GM03348 (cell line): ENCODE measurements at places on chromosomes 3 and 15.

GRCh38 chr3:100613721-100614390 is 4.5 kb downstream of the ADGRG7 start:
- DNase-seq = no peak

DNA sequence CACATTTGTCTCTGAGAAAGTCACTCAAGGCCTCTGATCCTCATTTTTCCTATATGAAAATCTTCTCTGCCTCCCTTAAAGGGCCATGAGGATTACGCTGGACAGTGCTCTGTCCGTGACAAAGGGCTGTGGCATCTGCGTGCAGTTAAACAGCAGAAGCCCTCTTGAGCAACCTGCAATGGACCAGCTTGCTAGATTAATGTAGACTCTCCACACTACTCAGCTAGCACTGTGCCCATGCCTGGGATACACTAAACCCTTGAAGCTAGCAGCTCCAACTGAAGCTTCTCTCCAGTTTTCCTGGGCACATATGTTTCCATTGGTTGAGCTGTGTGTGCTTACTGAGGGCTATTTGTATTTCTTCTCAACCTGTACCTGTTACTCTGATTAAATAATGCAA is 303.8 kb downstream of the RPLP1 start:
- DNase-seq = no peak

GRCh38 chr15:63288778-63289378 is 11.5 kb downstream of the APH1B start:
- peak; percentile 67 for DNase-seq

- peak; percentile 67 for DNase-seq
Observed at GRCh38 chr15:81297147-81297572, 26.8 kb downstream of the STARD5 start.

DNA sequence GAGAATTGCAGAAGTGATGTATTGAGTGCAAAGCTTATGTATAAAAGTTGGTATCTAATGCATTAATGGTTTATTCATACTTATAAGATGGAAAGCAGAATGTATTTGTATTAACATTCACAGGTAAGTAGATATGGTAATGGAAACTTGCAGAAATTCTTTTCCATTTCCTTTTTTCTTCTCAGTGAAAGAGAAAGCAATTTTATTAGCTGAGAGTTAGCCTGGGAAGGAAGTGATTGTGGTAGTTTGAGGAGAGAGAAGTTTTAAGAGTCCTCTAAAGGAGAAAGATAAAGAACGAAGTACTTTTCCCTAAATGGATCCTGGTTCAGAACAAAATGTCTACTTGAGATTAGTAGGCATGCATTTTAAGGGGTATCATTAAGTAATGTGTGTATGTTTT is 60.1 kb upstream of the OSTN start:
- no peak for DNase-seq

DNA sequence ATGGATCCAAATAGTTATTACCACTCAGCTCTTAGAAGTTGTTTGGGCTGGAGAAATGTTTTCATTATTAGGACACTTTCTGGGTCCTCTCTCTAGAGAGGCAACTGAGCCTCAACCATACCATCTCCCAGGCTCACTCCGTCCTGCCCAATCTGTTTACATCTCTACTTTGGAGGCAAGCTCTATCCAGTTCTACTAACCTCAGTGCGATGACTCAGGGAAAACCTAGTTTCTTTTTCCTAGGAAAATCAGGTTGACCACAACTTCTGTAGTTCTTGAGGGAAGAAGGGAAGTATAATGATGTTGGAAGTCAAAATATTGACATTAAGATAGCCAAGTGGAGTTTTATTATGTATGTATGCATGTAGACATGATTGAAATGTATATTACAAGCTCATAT is 40.4 kb downstream of the LPP start:
- no peak for DNase-seq

GRCh38 chr3:64798316-64798715 is 110.5 kb upstream of the ADAMTS9 start:
- DNase-seq = no peak

DNA sequence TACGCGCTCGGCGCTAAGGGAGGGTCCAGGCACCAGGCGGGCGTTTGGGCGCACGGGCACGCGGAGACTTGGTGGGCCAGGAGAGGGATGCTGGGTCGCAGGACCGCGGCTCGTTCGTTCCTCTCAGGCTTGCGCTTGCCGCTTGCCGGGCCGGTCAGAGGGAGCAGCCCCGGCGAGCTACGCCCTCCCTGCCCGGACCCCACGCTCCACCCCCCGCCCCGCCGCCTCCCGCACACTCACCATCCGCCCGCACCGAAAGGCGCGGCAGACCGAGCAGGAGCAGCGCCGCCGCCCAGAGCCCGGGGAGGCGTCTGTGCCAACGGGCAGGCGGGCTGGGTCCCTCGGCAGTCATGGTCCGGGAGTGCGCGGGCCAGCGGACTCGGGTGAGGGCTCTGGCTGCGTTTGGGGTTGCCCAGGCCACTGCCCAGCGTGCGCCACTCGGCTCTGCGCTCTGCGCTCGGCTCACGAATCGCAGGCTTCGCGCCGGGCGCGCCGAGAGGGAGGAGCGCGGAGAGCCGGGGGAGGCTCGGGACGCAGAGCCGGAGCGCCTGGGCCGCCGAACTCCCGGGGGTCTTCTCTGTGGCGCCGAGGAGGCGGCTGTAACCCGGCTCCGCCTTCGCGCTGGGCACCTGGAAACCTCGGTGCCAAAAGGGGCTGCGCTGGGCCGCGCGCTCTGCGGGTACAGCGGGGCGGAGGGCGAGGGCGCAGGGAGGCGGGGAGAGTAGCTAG is at the start of gene SUSD5:
TSS of gene SUSD5 (minus strand) at position 365 of the 729 bp plus-strand sequence. CDS start at position 352, 13 bp downstream.
- DNase-seq = peak; percentile 28

GRCh38 chr3:24709956-24710355 is 215.3 kb upstream of the THRB start:
- DNase-seq = no peak

GRCh38 chr15:49423021-49423420 is at the start of gene FGF7:
TSS of gene FGF7 (plus strand) at chr15:49423242. CDS start at chr15:49424298, 1,056 bp downstream.
- DNase-seq = peak; percentile 56

DNA sequence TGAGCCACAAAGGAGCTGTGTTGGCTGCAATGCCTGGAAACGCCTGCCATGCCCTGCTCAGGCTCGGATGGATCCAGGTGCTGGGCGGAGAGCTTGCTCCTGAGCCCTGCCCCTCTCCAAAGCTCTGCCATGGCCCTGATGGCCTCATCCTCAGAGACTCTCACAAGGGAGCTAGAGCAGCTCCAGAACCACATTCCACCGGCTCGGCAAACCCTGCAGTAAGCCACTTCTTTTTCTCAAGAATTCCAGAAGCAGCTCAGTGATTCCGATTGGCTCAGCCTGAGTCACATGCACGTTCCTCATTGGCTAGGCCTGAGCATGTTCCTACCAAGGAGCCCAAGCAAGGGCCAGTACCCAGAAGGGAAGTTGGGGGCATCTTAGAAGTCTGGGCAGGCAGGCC is 24.8 kb downstream of the TPRA1 start:
- DNase-seq = no peak

GRCh38 chr3:31985831-31986230 is 4.3 kb downstream of the ZNF860 start:
- DNase-seq = no peak

- no peak for DNase-seq
Observed at GRCh38 chr15:38205526-38206272, 46.9 kb upstream of the SPRED1 start.

GRCh38 chr3:173066044-173067004 is 74.7 kb downstream of the SPATA16 start:
- DNase-seq = peak; percentile 29

- DNase-seq = peak; percentile 62
Observed at GRCh38 chr3:70736009-70736408, 423.6 kb upstream of the MDFIC2 start.

- DNase-seq = no peak
Observed at GRCh38 chr3:177547711-177548350, 350.5 kb upstream of the TBL1XR1 start.

- no peak for DNase-seq
Observed at GRCh38 chr3:68731921-68732320, 200.4 kb downstream of the TAFA4 start.

- no peak for DNase-seq
Observed at GRCh38 chr15:61749169-61749568, 311.1 kb downstream of the VPS13C start.

DNA sequence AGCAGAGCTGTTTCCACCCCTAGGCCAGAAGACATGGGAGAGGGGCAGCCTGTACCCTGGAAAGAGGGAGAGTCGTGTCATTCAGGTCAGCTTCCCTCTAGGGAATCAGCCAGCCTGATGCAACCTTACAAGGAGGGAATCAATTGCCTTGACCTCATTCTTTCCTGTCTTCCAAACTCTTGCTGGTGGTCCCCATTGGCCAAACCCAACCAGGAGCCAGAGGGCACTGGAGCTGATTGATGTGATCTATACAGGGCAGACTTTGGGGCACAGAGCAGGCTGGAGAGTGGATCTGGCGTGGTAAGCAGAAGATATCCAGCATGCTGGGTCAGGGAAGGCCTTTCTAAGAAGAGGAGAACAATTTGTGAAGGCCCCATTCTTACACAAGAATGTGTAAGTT is 19.1 kb upstream of the MAGEF1 start:
- no peak for DNase-seq

- no peak for DNase-seq
Observed at GRCh38 chr3:184832044-184832443, 20.1 kb downstream of the VPS8 start.

GRCh38 chr15:36449084-36449661 is 130.3 kb upstream of the CDIN1 start:
- DNase-seq = peak; percentile 21

DNA sequence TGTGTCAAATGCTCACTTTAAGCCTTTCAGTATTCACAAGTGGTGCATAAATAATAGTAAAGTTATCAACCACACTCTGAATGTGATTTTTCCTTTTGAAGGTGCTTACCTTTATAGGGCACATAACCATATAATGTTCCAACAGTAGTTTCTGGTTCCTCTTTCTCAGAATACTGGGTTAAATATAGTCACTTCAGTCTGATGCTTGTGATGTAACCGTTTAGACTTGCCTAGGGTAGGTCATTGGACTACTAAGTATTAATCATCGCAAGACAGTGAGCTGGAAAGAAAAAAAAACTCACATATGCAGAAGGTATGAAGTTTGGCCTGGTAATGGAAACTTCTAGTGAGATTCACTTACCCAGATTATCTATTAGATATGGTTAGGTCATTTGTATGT is 1.9 kb downstream of the KBTBD8 start:
- peak; percentile 7 for DNase-seq

GRCh38 chr3:6223572-6223971 is 637.3 kb upstream of the GRM7 start:
- DNase-seq = no peak

DNA sequence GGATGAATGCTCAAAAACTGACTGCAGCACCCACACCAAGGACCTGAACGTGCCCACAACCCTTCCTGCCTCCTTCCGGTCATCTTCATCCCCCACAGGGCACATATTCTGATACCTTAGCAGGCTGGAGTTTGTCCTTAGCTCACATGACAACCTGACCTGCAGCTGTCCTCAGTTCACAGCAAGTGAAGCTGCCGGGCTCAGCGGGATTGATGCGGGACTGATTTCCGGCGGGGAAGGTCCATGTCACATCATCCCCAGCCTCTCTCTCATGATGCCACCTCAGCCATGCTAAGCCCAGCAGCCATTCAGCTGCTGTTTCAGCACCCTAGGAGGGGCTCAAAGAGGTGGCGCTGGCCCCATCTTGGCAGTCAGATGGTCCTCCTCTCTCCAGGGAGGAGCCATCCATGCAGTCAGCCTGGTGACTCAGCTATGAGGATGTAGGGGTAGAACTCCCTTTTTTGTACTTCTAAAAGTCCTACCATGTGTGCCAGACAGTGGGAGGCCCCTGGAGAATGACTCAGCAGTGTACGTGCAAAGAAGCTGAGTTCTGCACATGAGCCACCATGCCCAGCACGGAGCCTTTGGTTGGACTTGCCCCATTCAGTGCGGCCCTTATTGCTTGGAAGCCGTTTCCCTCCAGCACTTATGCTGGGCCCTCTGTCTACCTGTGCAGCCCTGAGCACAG is 9.5 kb downstream of the CA12 start:
- DNase-seq = peak; percentile 93

- no peak for DNase-seq
Observed at GRCh38 chr15:89429023-89429422, 67.4 kb downstream of the RHCG start.

DNA sequence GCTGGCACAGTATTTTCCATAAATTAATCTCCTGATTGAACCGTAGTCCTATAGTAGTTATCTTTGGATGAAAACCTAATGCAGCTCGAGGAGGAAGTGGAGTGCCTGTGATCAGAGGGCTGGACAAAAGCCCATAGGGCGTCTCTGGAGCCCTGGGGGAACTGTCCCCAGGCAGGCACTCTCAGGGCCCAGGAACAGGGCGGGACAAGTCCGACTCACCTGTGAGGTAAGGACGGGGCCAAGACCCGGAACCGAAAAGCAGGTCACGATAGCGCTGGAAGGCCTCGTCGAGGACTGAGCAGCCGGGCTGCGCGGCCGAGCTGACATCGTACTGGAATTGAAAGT is 341 bp downstream of the HEXA start:
- DNase-seq = peak; percentile 40

DNA sequence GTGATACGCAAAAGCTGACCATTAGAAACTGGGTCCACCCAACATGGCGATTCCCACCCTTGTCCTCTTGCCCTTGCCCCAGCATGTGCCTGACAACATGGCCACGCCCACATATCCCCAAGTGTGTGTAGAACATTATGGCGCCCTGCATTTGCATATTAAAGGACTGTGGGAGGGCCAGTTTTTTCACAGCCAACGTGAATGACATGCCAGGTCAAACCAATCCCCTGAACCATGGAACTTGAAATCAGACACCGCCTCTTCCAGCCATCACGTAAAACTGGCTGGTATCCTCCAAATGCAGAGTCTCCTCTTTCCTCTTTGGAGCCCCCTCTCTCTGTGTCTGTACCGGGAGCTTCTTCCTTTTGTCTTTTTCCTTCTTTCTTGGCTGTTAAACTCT is 156.7 kb upstream of the EPHA6 start:
- DNase-seq = no peak

- no peak for DNase-seq
Observed at GRCh38 chr3:57691411-57692132, 1.3 kb downstream of the DENND6A start.

GRCh38 chr3:193592841-193593667 is at the start of gene OPA1:
TSS of gene OPA1 (plus strand) at chr3:193593208. CDS start at chr3:193593378, 170 bp downstream.
- peak; percentile 98 for DNase-seq

DNA sequence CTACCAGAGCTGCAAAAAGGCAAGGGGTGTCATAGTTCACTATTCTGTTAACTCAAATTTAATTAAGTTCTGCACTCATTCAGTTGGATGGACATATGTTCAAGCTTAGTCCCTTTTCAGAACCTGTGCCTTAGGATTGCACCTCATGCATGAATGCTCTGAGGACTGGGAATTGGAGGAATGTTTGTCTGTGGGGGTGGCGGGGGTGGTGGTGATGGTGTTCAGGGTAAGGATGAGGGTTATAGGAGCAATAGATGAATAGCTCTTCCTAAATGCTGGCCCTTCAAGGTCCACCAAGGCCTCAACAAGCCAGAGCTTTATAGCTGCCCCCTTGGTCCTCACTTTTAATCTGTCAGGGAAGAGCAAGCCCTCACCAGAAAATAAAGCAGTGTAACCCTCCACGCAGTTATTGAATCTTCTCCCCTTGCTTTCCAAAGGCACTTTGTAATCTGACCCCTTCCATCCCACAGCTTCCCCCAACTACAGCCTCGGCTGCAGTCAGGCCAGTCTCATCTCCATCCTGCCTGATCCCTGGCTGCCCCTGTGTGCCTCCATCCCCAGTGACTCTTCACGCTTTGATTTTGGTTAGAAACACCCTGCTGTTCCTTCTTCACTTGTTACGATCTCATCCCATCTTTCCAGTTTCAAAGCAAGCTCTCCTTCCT is 221.6 kb upstream of the LMCD1 start:
- no peak for DNase-seq
